ENCODE measurements at places on chromosomes 6 and 20.

DNA sequence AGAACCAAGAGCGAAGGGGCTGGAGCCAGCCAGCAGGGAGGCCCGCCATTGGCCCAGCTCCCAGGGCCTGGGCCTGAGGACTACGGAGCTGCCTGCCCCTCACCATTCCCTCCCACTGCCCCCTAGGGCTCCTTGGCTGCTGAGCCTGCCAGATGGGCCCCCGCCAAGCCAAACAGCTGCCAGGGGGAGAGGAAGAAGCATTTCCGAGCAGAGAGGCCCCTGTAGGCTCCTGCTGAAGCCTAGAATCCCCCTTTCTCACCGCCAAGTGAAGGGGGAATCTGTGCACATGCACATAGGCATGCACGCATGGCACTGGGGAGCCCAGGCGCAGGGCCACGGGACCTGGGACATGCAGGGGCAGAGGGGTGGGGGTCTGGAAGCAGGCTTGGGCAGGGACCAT lies 28.5 kb upstream of the MRPS18A start:
- no peak for DNase-seq

DNA sequence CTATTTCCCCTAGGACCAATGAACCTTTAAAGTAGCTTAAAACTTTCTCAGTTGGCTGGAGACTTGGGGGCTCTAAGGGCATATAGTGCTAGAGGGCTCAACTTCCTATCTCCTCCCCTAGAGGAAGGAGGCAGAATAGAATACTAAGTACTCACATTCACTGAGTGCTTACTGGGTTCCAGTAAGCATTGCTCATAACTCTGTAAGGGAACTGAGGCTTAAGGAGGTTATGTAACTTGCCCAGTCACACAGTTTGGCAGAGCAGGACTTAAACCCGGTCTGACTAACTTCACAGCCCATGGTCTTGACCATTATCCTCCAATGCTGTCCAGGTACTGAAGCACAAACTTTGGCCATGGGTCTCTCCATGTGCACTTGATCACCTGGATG lies 12.5 kb downstream of the SESN1 start:
- no peak for DNase-seq

DNA sequence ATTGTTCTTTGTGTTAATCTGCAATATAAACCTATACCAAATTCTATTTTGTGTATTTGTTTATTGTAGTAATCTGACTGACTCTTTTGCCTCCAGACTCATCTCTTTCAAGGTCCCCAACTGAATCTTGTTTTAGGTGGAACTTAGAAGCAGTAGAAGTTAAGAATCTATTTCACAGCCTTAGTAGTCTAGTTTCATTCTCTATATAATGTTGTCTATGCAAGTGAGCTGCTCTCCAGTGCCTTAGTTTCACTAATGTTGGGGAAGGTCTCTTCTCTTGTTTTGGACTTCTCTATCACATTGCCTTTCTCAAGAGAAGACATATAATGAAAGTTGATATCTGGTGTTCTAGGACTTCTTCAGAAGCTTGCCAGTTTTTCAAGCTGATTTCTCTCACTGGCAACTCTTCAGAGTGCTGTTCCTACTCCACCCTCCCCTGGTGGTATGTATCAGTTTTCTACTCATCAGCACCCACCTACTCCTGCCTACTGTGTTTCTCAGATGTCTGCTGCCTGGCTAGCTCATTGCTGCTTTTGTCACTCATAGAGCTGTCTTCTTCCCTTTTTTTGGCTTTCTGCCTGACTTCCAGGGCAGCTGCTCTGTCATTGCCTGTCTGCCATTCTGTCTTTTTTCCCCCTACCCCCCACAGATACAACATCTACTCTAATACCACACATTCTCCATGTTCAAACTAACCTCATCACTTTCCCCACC lies 82.1 kb downstream of the PTPRA start:
- no peak for DNase-seq

GRCh38 chr20:16441546-16442164 lies 131.6 kb downstream of the KIF16B start:
- no peak for DNase-seq

- DNase-seq = no peak
Measured at GRCh38 chr6:159689001-159689400, 4.0 kb downstream of the SOD2 start.

DNA sequence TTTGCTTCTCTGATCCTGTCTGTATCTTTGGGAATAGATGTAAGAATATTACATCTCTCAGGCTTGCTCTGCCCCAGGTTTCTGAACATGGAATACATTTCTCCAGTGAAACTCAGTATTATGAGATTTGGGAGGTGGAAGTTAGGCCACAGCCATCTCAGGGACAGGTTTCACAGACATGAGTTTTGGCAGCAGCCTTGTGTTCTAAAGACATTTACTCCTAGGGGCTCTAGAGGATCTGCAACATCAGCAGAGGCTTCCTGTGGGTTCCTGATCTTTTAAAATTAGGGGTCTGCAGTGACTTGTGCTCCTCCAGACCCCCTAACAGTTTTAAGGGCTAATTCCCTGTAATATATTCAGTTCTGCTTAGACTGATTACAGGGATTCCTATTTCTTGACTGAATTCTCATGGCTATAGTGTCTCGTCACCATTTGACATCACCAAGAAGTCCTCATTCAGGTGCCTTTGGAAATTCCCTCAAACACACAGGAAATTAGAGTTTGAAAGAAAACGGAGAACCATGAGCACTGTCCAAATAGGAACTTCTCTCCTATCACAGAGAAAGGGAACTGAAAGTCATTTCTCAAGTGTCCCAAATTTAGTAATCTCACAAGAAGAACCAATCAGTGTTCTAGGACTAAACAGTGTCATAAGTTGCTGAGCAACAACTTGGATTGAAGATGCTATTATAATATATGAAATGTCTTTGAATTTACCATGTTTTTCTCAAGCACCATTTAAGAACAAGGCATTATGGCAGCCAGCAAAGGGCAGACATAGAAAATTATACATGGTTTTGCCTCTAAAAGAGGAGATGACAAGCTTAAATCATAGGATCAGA lies 2.5 kb upstream of the HLA-DRA start:
- no peak for DNase-seq

All from activated T-cell treated with anti-CD3 and anti-CD28 coated beads for 4 hours (primary cell).